ENCODE measurements at places on chromosomes 7 and 10.

DNA sequence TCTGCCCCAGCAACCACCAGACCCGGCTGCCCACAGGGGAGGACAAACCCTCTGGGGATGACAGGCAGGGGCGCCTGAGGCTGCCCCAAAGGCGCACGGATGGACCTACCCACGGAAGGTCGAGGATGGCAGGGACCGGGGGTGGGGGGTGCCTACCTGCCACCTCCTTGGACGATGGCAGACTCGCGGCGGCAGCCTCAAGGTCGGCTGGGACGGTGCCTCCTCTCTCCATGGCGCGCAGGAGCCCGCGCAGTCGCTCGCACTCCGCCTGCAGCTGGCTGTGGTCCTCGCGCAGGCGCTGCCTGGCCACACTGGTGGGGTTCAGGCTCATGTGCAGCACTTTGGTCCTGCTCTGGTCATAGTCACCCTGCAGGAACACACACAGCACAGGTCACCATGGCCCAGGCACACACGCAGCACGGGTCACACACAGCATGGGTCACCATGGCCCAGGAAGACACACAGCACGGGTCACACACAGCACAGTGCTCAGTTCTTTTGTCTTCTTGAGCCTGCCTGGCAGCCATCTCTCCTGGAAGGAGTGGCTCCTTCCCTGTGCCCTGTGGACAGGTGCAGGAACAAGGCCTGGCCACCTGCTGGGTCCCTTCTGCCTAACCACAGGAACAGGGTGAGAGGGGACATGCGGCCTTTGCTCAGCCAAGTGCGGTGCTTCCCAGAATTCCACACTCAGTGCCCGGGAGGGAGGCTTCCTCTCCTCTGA lies 266.6 kb downstream of the ELFN1 start:
- DNase-seq: no peak

DNA sequence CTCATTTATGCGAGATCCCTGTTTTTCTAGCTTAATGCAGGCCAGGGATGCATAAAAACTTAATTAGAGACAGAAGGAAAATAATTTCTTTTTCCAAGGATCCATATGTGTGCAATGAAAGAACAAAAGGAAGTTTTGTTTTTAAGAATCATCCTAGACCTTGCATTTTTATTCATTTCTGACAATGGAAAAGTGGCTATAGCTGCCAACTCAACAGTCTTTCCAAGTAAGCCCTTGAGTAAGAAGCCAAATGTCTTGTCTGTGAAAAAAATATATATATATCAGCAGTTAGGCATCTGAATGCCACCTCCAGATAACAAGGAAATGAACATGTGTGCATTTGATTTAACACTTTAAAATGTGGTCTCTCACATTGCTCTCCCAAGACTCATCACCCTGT lies 1397.6 kb downstream of the GATA3 start:
- DNase-seq: no peak

- DNase-seq: no peak
These were observed 90.4 kb downstream of the CHST15 start for GRCh38 chr10:124003070-124003419.

DNA sequence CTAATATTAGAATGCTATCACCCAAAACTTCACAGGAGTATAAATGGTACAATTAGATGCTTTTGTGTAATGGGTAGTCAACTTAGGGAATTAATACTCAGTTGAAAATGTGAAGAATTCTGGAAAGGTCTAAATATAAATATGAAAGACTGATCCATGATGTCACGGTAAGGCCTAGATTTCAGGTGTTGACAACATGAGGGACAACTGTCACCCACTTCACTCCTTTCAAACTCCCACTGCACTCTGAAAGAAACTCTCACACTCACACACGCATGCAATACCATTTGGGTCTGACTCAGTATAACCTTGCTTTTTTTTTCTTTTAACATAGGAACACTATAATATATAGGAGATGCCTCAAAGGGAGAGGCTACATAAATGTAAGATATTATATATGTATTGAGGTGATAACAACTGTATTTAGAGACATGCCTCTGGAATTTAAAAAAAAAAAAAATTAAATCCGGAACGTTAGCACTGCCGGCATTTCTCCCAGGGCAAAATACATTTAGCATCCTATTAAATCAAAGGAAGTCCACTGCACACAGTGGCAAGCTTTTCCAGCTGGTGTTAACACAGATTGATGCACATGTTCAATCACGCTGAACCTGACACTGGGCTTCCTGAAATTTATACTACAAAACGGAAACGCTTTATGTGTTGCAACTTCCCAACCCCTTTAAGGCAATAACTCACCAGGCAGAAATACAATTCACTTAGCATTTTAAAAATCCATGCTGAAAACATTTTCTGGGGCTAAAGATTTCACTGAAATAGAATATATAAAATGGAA lies 74.9 kb downstream of the RSU1 start:
- DNase-seq: no peak

GRCh38 chr7:66781408-66782090 lies 41.0 kb downstream of the RABGEF1 start:
- DNase-seq: no peak

- DNase-seq: no peak
These were observed 134.4 kb downstream of the ABCA13 start for GRCh38 chr7:48305661-48306060.

- DNase-seq: no peak
These were observed 486.5 kb downstream of the CALN1 start for GRCh38 chr7:71925663-71926062.

GRCh38 chr10:97063983-97064837 lies 121.5 kb downstream of the SLIT1 start:
- no peak for DNase-seq

- DNase-seq: no peak
These were observed 409.0 kb downstream of the KCNMA1 start for GRCh38 chr10:77228559-77228958.

- no peak for DNase-seq
These were observed 157.6 kb upstream of the PCBD1 start for GRCh38 chr10:71045936-71046335.

- no peak for DNase-seq
These were observed 29.8 kb downstream of the CABCOCO1 start for GRCh38 chr10:61692447-61693010.

DNA sequence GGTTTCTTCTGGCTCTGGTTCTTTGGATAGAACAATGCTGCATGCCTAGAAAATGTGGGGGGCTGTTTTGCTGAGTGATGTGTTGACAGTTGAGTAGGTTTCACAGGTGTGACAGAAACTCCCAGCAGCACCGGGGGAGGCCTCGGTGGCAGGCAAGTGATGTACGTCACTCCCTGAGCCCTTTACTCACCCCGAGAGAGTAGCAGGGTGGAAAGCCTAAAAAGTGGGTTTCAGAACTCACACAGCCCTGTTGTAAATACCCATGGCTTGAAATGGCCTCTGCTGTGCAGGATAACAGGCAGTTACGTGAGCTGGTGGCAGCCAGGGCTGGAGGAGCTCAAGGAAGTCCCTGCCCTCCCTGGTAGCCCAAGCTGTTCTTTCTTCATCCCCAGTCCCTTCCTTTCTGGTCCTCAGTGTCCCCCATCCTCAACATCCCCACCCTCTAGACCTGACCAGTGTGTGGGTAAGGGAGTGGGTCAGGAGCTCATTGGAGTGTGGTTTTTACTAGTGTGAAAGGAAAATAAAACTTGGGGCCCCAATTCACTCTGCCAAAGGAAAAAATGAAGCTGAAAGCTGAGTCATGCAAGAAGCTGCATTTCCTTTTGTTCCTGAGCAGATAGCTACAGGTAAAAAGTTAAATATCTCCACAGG lies 258.1 kb downstream of the STK31 start:
- DNase-seq: no peak

DNA sequence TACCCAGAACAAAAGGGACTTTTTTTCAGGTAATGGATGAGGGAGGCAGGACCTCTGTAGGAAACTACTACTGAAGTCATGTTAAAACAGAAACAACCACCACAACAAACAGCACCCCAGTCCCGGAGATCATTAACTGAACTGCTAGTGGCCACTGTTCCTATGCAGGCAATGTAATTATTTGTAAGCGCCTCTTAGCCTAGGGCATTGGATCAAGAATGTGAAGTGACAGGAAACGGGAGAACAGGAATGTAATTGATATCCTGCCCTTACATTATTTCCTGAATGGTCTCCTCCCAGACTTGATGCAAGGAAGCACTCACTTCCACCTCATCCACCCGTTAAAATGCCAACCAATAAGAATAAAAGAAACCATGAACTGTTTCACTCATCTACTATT lies 16.7 kb upstream of the GAD2 start:
- DNase-seq: no peak

DNA sequence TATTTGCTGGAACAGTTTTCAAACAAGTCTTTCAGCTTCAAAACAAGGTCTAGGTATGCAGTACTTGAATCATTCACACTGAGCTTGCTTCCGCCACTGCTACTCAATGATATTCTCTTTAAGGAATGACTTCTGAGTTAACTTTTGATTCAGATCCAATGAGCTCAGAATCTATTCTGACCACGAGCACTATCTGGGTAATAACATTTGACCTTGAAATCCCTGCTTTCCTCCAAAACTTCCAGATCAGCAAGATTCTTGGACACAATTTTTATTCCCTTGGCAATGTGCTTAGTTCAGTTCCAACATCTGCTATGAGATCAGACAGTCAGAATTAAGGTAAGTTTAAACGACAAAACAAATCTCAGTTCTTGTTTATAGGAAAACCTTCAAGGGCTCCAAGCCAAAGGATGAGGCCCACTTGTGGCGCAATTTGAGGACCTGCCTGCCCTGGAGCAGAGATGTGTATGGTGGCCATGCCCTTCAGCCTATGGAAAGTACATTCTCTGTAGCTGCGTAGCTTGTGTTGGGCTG lies 87.2 kb downstream of the RNF216 start:
- no peak for DNase-seq

DNA sequence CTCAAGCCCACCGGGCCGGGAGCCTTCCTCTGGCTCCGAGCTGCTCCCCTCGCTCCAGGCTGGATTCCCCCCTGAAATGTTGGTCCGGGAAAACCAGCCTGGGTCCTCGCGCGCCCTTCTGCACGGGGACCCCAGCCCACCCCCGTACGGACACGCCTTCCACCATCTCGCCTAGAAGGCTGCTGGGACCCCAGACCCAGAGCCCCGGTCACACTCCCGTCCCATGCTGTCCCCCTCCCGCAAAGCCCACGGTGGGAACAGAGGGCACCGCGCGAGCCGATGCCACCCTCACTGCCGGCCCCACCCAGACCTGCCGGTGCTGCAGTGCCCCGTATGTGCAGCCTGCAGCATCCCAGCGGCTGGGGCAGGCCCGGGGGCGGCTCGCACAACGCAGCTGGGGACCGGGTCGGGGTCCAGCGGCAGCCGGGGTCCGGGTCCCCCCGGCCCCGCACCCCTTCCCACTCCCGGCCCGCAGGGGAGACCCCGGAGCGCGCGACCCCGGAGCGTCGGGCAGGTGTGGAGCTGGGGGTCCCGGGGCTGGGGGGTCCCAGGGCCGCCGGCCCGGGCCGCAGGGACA lies 871 bp downstream of the SPOCK2 start:
- peak; percentile 40 for DNase-seq

GRCh38 chr7:151518105-151518946 lies 1.4 kb downstream of the RHEB start:
- peak; percentile 55 for DNase-seq

GRCh38 chr10:104268713-104269645 lies at the start of gene GSTO2:
Gene GSTO2, plus strand, starts transcription at chr10:104269184. Its CDS starts 5,732 bp downstream, at chr10:104274916.
- peak; percentile 94 for DNase-seq

GRCh38 chr7:1262441-1262840 lies 29.8 kb downstream of the UNCX start:
- DNase-seq: no peak
